RKO (cell line): ENCODE measurements at places on chromosomes 2 and 18.

DNA sequence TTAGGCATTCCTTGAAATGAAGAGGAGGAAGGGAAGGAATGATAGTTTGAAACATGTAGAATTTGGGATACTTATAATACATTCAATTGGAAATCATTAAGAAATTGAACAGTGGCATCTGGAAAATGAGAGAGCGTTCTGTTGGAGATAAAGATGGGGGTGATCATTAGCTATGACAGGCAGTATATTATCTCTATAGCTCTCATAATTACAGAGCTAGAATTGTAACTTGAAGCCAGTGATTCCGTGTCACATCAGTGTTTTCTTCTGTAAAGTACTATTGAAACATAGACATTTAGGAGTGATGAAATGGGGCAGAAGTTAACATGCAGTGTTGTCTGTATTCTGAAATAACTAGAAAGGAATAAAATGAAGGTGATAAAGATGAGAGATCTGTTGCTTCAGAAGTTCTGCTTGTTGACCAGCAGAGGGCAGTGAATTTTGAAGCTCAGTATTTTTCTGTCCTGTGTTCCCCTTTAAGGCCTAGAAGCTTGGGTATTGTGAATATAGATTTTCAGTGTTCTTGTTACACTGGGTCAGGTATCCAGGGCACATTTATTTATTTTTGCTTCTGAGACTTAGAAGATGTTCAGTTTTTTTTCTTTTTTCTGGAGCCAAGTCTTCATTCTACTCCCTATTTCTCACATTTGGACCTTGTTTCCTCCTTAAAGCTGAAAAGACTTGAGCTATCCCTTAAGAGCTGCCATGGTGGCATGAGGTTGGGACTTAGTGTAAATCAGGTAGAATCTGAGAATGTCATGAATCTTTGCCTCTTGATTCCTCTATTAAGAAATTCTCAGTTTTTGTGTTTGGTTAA, 157.4 kb downstream of the TAF4B start:
- peak; percentile 74 for DNase-seq

- no peak for DNase-seq
Measured at GRCh38 chr2:170310876-170311502, 133.0 kb downstream of the MYO3B start.

DNA sequence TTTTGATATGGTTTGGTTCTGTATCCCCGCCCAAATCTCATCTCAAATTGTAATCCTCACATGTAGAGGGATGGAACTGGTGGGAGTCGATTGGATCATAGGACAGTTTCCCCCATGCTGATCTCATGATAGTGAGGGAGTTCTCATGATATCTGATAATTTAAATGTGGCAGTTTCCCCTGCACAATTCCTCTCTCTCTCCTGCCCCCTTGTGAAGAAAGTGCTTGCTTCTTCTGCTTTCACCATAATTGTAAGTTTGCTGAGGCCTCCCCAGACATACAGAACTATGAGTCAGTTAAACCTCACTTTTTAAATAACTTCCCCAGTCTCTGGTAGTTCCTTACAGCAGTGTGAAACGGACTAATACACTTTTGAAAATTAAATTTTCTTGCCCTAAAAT, 12.3 kb upstream of the KCNJ3 start:
- DNase-seq, result peak; percentile 9

DNA sequence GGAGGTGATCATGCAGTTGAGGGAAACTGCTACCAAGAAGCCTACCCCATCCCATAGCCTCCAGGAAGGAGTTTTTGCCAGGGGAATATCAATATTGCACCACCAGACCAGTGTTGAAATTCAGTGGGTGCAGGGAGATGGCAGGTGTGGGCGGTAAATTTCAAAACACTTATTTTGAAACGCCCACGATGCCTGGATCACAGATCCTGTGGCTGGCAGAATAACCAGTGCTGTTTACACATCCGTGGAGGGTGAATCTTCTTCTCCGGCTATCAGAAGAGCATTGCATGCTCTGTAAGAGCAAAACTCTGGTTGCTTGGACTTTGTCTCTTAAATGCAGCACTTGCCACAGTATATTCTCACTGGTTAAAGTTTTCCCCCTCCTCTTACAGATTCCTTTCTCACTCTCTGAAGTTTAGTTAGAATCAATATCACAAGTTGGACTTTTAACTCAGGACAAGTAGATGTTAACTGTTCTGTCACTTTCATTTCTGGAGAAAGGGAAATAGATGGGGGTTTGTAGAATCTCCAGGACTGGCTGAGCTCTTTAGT, 70.5 kb upstream of the ZCCHC2 start:
- no peak for DNase-seq

DNA sequence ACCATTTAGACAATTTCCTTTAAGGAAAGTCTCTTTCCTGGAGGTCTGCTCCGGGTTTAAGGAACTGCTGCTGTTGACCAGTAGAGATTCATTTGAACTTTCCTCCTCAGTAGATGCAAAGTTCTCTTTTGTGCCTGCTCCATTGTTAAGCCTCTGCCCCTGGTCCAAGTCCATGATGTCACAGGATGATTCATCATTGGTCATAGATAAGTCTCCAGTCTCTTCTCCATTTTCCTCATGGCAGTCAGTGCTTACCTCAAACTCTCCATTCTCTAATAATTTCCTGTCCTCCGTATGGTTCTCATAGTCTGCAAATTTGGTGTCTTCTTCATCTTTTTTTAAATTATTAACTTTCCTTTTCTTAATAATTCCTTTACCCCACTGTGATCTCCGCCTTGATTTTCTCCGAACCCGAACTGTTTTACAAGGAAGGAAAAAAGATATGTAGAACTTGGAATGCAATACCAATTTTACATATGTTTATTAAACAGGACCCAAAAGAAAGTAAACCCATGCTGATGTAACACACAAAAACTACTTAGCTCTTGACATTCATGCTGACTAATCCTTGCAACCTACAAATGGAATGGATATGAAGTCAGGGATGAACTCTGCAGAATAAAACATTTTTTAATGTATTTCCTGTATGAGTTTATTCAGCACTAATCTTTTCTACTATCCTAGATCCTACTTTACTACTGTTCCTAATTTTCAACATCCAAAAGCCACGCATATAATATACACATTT, 169.1 kb downstream of the ATAD2B start:
- peak; percentile 74 for DNase-seq

DNA sequence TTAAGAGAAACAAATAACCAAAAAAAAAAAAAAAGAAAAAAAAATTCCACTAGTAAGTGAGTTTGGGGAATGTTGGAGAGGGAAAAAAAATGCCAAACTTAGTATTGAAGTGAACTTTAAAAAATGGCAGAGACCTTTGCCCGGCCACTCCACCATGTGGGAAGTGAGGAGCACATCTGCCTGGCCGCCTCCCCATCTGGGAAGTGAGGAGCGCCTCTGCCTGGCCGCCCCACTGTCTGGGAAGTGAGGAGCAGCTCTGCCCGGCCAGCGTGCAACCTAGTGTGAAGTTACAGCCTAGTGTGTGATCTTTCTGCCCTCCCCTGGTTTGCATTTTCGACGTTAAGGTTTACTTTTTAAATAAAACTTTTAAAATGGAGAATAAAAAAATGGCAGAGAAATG, 33.9 kb upstream of the VIT start:
- DNase-seq, result no peak

- no peak for DNase-seq
Measured at GRCh38 chr2:240947176-240947575, 41.0 kb downstream of the CROCC2 start.

DNA sequence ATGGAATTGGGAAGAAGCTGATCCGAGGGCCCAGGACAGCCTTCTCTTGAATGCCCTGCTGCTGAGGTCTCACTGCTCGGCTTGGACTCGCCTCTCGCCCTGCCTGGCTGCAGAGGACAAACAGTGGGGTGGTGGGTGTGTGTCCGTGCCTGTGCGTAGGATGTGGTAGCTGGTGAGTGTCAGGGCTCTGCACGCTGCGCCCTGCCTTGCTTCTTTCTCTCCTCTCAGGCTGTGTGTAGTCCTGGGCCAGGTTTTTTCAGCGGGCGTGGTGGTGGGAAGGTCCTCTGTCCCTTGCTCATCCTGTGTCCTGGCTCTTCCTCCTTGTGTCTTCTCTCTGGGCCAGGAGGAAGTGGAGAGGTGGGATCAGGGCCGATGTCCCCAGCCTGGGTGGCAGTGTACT, 44.8 kb downstream of the RRM2 start:
- no peak for DNase-seq

DNA sequence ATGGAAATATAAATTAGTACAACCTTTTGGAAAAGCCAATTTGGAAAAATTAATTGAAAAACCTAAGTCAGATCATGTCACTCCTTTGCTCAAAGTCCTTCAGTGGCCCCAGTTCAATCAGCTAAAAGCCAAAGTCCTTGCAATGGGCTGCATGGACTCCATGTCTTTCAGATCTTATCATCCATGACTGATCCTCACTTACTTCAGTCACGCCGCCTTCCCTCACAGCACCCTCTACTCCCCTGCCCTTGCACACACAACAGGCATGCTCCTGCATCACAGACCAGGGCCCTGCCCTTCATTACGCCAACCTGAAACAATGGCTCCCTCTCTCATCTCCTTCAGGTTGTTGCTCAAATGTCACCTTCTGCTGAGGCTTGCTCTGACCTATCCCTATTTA, 15.6 kb downstream of the KANSL3 start:
- DNase-seq, result no peak

DNA sequence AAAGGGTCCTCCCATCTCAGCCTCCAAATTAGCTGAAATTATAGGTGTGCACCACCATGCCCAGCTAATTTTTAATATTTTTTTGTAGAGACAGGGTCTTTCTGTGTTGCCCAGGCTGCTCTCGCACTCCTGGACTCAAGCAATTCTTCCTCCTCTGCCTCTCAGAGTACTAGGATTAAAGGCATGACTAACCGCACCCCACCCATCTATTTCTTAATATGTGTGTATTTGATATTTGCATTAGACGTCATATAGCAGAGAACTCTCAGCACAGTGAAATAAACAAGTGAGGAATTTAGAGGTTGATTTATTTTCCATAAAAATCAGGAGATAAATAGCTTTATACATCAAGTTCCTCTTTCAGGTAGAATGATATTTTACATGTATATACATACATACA, 213.5 kb downstream of the FSIP2 start:
- no peak for DNase-seq

DNA sequence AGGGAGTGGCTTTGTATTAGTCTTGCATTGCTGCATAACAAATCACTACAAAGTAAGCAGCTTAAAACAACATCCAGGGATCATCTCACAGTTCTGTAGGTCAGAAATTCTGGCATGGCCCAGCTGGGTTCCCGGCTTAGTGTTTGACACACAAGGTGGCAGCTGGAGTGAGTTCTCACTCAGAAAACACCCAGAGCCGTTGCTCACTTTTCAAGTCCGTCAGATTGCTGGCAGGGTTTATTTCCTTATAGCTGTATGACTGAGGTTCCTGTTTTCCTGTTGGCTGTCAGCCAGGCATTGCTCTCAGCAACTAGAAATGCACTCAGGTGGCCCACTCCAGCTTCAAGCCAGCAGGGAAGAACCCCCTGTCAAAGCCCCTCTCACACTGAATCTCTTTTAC, 324.1 kb downstream of the CCDC178 start:
- no peak for DNase-seq

GRCh38 chr2:112074506-112074905, 19.4 kb downstream of the TMEM87B start:
- no peak for DNase-seq
